KG1 (cell line): ENCODE measurements at places on chromosomes 2 and 18.

- DNase-seq: no peak
Observed at GRCh38 chr2:173571021-173571821, 216.5 kb downstream of the CDCA7 start.

GRCh38 chr2:178377046-178377445 lies 73.9 kb downstream of the PRKRA start:
- no peak for DNase-seq

DNA sequence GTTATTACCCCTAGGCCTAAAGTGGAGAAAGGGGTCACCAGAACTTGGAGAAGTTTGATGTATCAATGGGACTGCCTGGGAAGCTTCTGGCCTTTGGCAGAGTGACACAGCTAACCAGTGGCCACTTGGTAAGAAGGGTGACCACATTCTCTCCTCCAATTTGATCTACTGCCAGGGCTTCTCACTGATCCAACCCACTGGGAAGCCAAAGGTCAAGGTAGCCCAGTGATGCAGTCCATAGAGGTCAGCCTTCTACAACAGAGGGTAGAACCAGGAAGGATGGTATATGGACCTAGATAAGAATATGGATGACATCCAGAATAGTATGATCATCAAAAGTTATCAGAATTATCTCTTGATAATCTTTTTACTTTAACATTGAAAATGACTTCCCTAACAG lies 493.6 kb downstream of the NYAP2 start:
- DNase-seq: no peak

DNA sequence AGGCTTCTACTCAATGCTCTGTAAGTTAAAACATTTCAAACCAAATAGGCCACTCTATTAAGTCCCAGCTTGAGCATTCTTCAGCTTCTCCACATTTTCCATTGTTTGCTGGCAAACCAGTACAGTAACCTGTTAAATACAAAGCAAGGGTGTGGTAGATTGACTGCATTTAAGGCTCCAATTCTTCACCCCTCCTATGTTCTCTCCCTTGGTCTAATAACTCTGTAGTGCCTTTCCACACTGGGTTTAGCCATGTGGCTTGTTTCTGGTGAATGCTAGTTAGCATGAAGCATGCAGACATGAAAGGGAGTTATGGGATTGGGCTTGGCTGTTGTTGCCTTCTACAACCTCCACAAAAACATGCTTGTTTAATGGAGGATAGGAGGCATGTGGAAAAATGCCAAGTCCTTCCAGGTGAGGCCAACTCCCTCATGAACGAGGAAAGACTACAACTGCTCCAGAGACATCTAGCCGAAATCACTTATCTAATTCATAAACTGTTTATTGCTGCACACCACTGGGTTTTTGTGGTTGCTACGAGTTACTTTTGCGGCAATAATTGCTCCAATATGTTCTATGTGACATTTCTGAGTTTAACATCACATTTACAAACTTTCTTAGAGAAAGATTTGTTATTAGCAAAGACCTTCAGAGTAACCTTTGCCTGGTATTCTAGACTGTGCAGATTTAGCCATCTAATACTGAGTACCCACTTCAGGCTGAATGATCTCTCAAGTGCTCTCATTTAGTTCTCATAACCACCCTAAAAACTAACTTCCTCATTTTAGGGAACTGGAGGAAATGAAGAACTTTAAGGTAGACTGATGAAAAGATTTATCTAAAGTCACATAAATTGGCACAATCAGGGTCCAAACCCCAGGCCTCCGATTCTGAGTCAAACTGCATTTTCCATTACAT lies 104.0 kb downstream of the SMAD2 start:
- no peak for DNase-seq

DNA sequence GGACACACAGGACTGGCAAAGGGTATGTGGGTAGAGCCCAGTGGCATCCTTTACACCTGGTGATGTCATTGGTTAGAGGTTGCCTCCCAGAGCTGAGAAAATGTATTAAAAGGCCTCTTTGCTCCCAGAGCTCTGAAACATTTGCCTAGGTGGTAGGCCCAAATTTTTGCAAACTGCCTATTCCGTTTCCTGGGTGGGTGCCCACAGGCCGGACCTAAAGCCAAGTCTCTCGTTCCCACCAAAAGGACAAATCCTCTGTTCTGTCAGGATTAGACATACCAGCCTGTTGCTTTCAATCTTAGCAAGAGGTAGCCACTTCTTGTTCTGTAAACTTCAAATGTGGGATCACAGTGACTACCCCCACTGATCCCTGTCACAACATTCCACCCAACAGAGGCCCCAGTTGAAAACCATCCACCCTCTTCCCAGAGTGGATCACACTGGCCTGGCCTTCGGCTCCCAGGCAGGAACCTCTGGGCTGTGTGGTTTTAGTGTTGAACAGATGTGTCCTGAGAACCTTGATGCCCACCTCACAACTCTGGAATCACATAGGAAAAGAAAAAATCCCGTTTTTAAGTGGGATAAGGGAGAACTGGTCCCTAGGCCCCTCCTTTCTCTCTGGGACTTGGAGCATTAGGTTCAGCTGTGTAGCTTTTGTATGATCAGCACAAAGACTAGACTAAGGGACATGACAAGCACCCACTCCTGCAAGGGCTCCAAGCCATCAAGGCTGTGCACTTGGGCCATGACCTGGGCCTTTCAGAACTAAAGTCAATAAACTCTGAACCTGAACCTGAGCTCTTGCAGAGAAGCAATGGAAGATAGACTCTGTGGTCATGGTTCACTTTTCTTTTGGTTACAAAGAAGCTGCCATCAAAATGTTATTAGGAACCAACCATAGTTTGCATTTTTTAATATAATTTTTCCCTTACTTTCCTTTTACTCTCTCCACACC lies 211.3 kb downstream of the CYP26B1 start:
- DNase-seq: no peak

DNA sequence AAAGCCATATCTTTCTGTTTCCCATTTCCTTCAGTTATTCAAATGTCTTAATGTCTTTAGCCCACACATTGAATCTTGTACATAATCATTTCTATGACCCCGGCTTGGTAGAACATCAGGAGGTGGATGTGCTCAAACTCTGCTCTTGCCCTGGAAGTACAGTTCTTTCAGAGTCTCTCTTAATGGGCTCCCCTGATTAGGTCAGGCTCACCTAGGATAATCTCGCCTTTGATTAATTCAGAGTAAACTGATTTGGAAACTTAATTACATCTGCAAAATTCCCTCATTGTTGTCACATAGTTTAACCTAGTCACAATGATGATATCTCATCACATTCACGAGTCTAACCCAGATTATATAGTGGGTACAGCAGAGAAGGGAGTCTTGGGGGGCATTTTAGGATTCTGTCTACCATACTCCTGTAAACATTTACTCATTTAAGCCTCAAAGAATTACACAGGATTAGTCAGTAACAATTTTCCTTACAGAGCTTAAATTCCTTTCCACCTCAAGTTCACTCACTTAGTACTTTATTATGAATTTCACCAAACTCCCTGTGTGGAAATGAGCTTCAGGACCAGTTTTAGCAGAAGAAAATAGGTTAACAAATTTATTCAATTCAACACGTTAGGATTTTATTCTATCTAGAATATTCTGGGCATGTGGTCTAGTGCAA lies 135.5 kb downstream of the FHOD3 start:
- DNase-seq: no peak

DNA sequence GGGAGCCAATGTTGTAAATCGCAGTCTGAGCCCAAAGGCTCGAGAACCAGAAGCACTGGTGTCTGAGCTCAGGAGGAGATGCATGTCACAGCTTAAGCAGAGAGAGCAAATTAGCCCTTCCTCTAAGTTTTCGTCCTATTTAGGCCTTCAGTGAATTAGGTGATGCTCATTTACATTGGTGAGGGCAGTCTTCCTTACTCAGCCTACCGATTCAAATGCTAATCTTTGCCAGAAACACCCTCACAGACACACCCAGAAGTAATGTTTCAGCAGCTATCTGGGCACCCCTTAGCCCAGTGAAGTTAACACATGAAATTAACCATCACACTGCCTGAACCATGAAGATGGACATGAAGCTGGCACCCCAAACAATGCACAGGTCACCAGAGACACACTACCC lies 385.1 kb downstream of the STK39 start:
- DNase-seq: no peak

GRCh38 chr2:33579227-33579626 lies 19.9 kb downstream of the FAM98A start:
- DNase-seq: no peak

- no peak for DNase-seq
Observed at GRCh38 chr18:32542221-32542798, 71.6 kb upstream of the GAREM1 start.

DNA sequence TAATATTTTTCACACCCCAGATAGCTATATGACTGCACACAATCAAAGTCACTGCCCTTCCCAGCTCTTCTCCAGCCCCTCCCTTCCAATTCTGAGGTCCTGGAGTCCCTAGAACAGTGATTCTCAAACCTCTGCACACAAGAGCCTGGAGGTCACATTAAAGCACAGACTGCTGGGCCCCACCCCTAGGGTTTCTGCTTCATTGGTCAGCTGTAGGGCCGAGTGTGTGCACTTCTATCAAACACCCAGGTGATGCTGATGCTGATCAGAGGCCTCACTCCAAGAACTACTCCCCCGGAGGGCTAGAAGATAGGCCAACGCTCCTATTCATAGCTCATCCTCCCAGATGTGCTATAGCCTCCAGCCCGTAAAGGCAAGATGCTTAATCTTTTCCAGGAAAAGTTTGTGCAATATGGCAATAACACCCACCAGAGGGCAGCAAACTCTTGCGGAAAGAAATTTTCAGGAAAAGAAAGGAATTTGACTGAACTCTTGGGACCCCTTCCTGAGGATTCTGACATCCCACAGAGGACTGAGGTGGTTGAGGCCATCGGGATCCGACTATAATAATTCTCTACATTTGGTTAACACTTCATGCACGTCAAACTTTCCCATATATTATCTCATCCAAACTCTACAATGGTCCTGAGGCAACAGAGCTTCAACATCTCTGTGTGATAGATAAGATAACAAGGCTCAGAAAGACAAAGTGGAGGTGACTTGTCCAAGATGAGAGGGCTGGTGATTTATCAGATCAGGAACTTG lies 194.2 kb upstream of the PKDCC start:
- DNase-seq: no peak

- DNase-seq: no peak
Observed at GRCh38 chr2:18267501-18267900, 293.0 kb downstream of the RDH14 start.

- DNase-seq: no peak
Observed at GRCh38 chr2:137862651-137863050, 101.6 kb upstream of the HNMT start.

GRCh38 chr2:11144077-11144737 lies 11.1 kb upstream of the SLC66A3 start:
- DNase-seq: no peak

GRCh38 chr2:59560769-59561168 lies 992.7 kb downstream of the BCL11A start:
- DNase-seq: no peak

DNA sequence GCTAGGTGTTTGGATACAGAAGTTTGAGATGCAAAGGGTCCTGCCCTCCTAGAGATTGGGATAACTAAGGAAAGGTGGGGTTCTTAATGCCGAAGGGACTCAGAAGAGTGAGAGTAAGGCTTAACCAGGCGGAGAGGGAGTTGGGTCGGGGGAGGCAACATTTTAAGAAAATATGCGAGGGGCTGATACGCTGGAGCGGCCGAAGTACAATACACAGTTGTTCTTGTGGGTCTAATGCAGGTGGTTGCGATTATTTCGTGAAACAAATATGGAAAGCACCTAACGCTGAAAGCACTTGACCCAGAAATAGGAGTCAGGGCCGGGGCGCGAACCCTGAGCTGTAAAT lies 344 bp upstream of the MRPL33 start:
- no peak for DNase-seq

GRCh38 chr2:224127871-224128501 lies 88.9 kb upstream of the SERPINE2 start:
- no peak for DNase-seq

- DNase-seq: no peak
Observed at GRCh38 chr18:41681138-41681880, 273.7 kb upstream of the PIK3C3 start.

DNA sequence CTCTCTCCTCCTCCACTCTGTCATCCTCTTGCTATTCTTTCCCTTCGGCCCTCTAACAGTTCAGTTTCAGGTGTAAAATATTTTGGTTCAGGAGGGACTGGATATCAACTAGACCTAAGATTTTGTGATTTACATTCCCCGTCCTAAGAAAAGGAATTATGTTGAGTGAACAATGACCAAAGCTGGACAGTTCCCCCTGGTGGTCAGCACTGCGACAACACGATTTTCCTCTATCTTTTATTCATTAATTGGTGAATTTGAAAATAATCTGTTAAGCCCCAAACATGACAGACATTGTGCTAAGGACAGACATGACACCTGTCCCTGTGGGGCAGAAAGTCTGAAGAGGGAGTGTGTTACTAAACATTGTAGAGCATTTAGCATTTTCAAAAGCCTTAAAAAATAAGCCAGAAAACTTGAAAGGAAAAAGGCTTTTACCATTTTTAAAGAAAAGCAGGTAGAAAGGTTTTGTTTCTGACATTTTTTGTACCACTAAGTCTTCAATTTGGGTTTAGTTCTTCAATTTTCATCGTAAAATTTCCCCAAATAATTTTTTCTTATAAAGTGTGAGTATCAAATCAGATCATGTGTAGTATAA lies 28.4 kb upstream of the GTF2A1L start:
- no peak for DNase-seq

- DNase-seq: no peak
Observed at GRCh38 chr2:73103018-73103542, 9.7 kb downstream of the RAB11FIP5 start.

DNA sequence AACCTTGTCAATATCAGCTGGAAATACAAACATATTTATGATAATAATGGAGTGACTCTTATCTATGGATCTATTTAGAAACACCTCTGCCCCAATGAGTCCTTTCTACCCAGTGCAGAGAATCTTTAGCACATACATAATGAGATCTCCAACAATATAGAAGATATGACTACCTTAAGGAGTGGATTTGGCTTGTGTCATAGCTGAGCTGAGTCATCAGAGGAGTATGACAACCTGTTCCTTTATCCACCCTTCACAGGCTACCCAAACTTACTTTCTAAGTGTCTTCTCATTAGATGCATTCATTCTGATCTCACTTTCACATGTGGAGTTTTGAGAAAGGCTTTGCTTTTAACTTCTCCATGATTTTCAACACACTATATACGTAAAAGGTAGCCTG lies 1218.9 kb downstream of the DSC3 start:
- DNase-seq: no peak
